Activated CD4-positive, alpha-beta T cell treated with anti-CD3 and anti-CD28 coated beads, Interleukin-2, Interleukin-6, amounts not matched to agents 100 ng/mL and 50 ng/mL, durations not matched to agents 16 hours and 8 hours (primary cell): ENCODE measurements at places on chromosomes 3 and 15.

GRCh38 chr15:92637626-92638025 is 17.9 kb downstream of the FAM174B start:
- DNase-seq, result no peak

DNA sequence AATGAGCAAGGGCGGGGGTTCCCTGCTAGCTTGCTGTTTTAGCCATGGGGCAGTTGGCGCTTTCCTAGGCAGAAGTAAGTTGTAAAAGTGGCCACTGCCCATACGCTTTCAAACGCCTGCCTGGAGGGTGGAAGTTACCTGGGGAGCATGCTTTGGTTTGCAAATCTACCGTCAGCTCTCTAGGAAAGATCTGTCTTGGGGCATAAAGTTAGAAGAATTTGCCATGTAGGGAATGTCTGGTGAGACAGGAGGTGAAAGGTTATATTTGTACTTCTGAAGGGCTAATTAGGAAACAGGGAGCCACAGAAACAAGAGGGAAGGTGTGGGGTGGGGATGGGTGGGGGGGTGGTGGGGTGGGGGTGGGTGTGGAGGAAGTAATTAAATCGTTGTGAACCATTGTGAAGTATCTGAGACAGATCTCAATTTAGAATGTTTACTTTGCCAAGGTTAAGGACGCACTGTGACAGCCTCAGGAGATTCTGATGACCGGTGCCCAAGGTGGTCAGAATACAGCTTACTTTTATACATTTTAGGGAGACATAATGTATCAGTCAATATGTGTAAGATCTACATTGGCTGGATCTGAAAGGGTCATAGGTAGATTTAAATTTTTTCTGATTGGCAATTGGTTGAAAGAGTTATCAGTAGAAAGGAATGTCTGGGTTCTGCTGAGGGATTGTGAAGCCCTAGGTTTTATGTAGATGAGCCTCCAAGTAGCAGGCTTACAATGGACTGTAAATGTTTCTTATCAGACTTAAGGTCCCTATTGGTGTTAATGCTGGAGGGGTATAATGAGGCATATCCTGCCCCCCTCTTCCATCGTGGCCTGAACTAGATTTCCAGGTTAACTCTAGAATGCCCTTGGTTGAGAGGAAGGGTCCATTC is 62.0 kb upstream of the GCNT3 start:
- no peak for DNase-seq

GRCh38 chr3:44516230-44516629 is 38.8 kb upstream of the ZNF445 start:
- DNase-seq, result no peak

DNA sequence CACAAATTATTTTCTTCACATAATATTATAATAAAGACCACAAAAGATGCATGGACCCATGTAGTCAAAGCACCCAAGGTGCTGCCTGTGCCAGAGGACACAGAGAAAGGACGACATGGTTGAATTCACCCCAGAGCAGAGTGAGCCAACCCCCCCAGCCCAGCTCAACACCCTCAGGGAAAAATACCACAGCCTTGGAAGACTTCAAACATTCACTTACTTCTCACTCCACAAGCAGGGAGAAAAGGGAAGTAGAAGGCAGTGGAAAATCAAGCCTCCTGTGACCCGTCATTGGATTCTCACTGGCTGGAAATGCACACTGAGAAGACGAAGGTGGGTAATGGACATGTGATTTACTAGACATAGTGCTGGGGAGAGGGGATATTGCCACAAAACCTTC is 70.8 kb downstream of the TAFA4 start:
- DNase-seq, result no peak

DNA sequence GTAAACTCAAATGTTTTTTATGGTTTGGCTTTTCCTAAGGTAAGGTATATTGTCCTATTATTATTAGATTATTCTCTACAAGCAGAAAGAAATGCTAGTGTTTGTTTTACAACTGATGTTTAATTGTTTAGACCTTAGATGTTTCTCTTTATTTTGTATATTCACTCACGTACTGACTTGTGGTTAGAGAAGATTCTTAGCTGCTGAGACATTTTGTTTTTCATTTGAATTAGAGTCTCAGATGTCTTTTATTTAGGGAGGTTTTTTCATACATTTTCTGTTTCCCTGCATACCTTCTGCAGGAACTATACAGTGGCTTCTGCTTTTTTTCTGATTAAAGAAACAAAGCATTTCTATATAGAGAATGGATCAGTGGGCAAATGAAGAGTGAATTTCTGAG is 110.9 kb downstream of the MYRIP start:
- DNase-seq, result no peak
